Body of pancreas (tissue), 4 donors: ENCODE measurements at places on chromosomes 5 and 9. TPM values are rescaled to one million over a fixed set of nuclear protein-coding genes. Genes with fewer than 3 reads are reported as not detected.

The IGIP gene
- total RNA-seq = 6.3 TPM

The SPATA31E1 gene
- not detected for total RNA-seq

The SLC36A2 gene
- total RNA-seq = not detected

The PCDHGB3 gene
- 4.2 TPM for total RNA-seq

The TMEFF1 gene
- total RNA-seq = not detected

The SLC23A1 gene
- 0.66 TPM for total RNA-seq

The DPYSL3 gene
- 10.5 TPM for total RNA-seq

The KIF20A gene
- total RNA-seq = not detected

The PPP3R2 gene
- total RNA-seq = not detected
